ENCODE measurements at places on chromosomes 1 and 21.
A peak's percentile ranks its signal among the peaks of the same experiment; 100 is the strongest.

DNA sequence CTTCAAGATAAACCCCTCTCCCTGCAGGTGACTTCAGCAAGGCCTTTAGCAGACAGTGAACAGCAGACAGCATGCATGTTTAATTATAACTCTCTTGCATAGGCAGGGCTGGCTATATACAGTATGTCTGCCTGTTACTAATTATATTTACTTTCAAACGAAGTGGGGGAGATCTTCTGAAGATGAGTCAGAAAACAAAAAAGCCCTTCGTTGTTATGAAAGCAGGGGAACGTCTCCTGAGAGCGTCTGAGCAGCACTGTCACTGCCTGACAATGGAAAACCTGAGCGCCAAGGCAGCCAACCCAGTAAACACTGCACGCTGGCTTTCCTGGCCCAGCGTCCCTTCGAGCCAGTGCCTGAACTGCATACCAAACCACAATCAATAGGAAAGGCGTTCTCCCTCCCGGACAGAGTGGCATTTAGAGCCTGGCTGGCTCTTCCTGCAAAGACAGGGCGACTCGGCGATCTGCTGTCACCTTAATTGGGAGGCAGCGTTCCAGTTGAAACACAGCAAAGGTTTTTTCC lies 54.1 kb downstream of the TOMM20 start:
- DNase-seq = no peak

DNA sequence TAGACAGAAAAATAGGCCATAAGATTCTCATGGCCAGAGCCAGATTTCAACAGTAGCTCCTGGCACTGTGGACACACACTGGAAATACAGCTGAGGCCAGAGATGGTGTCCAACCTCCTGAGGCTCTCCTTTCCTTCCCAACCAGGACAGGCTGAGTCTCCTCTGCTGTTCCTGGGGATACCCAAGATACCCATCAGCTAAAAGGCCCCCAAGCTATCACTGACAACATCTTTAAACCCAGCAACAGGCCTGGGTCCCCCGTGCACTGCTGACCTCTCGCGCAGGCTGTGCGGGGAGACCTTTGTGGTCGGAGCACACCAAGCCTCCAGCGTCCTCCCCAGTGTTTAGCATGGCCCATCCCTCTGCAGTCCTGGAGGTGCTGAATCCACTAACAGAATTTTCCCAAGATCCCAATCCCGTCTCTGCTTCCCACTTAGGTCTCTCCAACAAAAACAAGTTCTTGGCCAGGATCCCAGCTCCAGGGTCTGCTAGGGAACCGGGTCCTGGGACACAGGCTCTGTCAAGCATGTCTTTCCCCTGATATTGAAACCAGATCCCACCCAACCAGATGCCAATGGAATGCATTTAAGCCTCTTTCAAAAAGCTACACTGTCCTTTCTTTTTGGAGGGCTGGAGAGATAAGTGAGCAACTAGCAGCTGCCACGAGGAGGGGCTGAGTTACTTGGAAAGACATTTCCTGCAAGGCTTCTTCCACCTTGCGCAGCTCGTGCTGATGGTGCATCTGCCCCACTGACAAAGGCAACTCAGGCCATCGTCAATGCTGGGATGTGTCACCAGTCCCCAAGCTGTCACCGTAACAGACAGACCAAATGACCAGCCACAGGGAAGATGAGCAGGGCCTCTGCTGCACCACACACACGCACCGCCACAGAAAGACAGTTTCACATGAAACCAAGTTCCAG lies 73.2 kb downstream of the BCAR3 start:
- no peak for DNase-seq

DNA sequence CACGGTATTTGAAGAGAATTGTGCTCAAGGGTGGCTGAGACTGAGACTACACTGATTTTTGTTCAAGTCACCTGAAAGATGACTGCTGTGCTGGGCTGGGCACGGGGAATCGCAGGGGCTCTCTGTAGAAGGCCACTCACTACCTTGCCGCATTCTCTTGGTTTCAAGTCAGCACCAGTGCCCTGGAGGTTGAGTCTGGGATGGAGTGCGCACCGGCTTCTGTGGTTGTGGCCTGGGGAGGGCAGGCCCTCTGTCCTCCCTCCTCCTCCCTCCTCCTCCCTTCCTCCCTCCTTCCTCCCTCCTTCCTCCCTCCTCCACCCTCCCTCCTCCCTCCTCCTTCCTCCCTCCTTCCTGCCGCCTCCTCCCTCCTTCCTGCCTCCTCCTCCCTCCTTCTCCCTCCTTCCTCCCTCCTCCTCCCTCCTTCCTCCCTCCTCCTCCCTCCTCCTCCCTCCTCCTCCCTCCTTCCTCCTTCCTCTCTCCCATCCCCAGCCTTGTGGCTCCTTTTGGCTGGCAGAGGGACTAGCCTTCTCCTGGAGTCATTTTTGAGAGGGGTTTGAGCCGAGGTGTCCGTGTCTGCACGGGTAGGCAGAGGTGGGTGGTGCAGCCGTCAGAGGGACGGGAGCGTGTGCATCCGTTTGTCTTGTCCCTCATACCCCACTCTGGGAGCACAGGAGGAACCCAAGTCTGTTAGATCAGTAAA lies 9.5 kb downstream of the RER1 start:
- no peak for DNase-seq

GRCh38 chr1:152188673-152189591 lies 29.9 kb upstream of the RPTN start:
- peak; percentile 68 for DNase-seq

DNA sequence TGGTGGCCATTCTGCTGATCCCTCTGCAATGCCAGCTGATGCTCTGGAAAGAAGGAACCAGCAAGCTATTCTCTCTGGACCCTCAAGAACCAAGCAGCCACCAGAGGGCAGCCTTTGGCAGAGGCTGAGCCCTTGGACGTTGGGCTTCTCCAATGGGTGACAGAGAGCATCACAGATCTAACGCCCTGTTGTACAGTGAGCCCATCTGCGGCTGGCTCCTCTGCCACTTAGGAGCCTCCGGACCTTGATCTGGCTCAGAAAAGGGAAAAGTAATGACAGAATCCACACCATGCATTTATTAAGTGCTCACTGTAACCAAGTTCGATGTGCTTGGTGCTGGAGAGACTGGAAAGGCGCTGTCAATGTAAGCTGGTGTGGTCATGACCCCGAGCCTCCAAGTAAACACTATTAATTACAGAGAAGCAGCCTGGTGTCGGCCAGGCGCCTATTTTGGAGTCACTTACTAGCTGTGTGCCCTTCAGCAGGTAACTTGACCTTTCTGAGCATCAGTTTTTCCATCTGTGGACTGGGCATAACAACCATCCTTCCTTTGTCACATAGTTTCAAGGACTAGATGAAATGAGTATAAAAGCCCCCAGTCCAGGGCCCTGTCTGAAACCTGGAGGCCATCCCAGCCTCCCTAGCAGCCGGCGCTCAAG lies 34.9 kb downstream of the ECE1 start:
- peak; percentile 88 for DNase-seq

GRCh38 chr1:41355356-41355755 lies 5.9 kb upstream of the FOXO6 start:
- no peak for DNase-seq

GRCh38 chr21:31087639-31088473 lies 49.6 kb upstream of the KRTAP19-8 start:
- no peak for DNase-seq

DNA sequence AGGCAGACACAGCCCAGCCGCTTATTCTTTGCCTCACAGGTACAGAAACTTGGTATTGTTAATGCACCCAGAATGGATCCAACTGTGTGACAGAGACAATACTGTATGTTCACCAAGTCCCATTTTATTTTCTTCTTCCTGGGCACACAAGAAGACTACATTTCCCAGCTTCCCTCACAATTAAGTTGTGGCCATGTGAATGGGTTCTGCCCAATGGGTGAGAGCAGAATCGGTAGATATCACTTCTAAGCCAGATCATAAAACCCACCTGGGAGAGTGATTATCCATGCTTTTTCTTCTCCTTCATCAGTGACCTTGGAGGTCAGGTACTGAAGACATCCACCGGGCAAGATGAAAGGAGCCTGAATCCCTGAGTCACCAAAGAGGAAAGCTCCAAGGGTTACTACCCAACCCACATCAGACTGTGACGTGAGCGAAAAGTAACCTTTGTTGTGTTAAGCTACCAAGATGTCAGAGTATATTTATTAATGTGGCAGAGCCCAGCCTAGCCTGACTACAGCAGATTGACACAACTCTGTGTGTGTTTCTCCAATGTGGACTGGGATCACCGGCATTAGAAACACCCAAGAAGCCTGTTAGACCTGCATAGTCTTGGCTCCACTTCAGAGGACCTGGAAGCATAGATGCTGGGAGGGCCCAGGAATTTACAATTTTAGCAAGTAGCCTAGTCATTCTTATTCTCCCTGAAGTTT lies 79.1 kb upstream of the GRIK3 start:
- no peak for DNase-seq

GRCh38 chr1:63849149-63849548 lies 75.3 kb downstream of the ROR1 start:
- no peak for DNase-seq

- no peak for DNase-seq
These were observed 206.5 kb upstream of the AJAP1 start for GRCh38 chr1:4447778-4448420.

DNA sequence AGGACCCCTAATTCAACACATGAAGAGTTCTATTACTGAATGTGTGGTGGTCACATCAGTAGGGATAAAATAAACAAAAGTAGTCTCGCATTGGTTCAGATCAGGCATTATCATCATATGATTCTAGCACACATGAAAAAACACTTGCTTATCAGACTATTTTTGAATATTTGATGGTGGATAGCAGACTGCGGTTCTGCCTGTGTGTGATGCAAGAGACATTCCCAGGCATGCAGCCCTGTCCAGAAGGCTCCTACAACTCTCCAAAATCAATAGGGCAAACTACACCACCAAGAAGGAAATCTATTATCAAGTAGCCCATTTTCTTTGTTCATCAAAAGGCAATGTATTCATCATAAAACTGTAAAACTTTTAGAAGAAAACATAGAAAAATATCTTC lies 304.7 kb downstream of the DUSP10 start:
- DNase-seq = no peak

- no peak for DNase-seq
These were observed 6.7 kb upstream of the CTSS start for GRCh38 chr1:150772326-150772725.

GRCh38 chr1:182845379-182845778 lies 6.2 kb downstream of the DHX9 start:
- DNase-seq = no peak

DNA sequence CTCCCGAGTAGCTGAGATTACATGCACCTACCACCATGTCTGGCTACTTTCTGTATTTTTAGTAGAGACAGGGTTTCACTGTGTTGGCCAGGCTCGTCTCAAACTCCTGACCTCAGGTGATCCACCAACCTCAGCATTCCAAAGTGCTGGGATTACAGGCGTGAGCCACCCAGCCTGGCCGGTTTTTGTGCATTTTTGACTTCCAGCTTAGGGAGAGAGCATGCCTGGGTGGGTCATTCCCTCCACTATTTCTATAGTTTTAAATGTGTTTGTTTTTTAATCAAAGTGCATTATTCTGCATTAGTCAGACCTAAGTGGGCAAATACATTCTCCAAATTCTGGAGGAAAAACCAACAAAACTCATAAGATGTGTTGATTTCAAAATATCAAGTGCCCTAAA lies 207.4 kb upstream of the NRIP1 start:
- DNase-seq = no peak

- no peak for DNase-seq
These were observed 22.0 kb downstream of the CC2D1B start for GRCh38 chr1:52343979-52344378.

DNA sequence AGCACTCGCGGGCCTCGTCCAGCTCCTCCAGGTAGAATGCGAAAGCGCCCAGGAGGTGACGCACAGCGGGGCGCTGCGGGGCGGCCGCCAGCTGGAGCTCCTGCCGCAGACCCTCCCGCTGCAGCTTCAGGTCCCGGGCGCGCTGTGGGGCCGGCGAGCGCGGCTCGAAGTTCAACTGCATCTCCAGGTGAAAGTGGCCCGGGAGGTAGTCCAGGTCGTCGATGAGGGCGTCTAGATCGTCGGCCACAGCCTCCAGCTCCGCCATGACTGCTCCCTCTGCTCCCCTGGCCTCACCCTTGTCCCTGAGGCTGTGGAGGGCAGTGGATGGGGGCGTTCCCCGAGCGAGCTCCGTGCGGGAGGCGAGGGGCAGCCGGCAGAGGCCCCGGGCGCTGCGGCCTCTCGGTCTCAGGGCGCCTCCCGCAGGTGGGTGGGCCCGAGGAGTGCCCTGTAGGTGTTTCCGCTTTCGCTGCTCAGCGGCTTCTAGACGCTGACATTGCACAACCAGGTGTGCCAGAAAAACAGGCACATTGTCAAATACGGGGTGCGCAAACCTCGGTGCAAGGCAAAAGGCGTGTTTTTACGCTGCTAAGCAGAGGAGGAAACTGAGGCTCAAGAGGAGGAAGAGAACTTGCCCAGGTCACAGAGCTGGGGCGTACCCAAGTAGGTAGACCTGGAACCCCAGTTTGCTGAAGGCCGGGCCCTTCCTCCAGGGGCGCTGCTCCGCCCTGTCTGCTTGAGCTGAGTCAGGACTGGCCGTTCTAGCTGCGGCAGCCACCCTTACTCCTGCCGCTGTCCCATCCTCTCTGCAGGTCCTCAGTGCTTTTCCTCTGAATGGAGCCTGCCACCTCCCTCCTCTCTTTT lies at the start of gene TTC22:
TTC22 (minus strand) TSS at position 425 of the 861 bp plus-strand sequence; CDS start at position 265, 160 bp downstream.
- no peak for DNase-seq

DNA sequence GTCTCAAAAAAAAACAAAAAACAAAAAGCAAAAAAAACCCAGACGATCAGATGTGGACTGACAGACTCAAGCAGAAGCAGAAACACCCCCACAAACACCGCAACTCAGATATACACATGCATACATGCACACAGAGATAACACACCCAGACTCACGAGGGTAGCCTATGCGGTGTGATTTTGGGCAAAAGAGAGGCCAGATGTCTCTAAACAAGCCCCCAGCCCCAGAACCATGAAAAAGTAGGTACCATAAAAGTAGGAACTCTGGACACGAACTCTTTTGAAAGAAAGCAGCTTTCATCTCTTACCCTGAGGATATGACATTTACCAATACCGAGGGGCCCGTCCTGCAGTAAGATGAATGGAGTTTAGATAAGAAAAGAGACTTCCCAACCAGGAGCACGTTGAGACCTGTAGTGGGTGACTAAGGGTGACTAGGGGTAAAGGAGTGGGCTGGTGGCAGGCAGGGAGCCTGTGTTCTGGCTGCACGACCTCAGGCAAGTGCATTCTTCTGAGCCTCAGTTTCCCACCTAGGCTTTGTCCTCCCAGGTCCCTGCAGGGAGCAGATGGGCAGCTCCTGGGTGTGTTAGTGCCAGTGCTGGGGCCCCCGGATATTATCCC lies 1.5 kb upstream of the TINAGL1 start:
- DNase-seq = no peak

GRCh38 chr1:152907686-152908601 lies at the start of gene IVL:
TSS of gene IVL (plus strand) at chr1:152908546. CDS start at chr1:152909798, 1,252 bp downstream.
- no peak for DNase-seq

DNA sequence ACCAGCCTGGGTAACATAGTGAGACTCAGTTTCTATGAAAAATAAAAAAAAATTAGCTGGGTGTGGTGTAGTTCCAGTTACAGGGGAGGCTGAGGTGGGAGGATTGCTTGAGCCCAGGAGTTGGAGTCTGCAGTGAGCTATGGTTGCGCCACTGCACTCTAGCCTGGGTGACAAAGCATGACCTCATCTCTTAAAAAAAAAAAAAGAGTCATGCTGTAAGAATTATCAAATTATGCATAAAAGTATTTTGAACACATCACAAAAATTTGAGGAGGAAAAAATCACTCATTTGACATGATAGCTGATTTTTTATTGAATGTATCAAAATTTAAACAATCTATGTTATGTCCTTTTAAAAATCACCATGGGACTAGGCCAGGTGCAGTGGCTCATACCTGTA lies 17.8 kb downstream of the CCDC30 start:
- no peak for DNase-seq
